Epithelial cell of proximal tubule (primary cell): ENCODE measurements at places on chromosomes 5 and 9.

DNA sequence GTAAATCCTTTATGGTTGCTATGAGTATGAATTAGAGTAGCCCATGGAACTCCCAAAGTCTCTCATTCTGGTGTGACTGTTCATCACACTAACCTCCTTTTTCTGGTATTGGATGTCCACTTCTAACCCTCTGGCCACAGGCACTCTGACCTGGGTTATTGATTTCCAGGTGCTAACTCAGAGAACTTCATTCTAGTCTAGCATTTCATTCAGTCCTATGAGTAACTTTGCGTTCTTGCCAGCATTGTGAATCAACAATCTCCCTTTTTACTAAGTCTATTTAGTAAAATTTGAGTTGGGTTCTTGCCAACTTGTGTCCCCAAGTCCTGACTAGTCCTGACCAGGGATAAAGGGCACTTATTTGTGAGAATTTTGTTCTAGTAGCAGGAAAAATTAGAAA, 103.5 kb downstream of the SNX18 start:
- no peak for DNase-seq

- no peak for DNase-seq
These were observed 52.1 kb downstream of the SSBP2 start for GRCh38 chr5:81698813-81699212.

- DNase-seq: no peak
These were observed 122.2 kb upstream of the ITGA1 start for GRCh38 chr5:52665559-52665958.

DNA sequence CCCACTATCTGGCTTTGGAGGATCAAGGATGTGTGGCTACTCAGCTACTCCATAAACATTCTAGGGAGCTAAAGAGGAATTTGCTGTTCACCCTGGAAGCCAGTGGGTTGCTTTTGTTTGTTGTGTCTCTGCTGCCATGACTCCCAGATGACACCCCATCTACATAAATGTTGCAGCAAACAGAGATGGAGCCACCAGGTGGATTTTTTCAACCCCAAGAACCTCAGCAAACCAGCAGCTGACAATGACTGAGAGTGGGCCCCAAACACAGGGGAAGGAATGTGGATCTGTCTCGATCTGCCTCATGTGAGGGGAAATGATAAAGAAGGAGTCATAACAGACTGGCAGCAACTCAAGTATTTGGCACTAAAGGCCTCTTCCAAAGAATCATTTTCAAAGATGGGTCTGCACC, 132.7 kb upstream of the TNC start:
- DNase-seq: peak; percentile 49

DNA sequence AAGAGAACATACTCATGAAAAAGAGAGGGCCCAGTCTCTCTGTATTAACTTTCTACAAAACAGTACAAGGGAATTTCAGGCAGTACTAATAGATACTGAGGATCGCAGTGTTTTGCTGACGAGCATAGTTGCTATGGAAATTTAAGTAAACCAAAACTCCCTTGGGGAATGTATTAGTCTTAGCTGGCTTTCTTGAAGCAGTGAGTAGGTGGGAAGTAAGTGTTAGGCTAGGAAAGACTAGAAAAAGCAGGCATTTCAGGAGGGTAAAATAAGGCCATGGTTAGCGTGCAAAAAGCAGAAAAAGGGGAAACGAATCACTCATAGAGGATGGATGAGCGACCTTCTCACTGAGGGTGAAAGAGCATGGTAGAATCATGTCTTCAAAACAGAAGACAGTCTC, 84.3 kb upstream of the ACTBL2 start:
- DNase-seq: peak; percentile 6

- DNase-seq: no peak
These were observed 300.4 kb upstream of the ZNF608 start for GRCh38 chr5:125046838-125047237.
